Smooth muscle cell of the pulmonary artery (primary cell): ENCODE measurements at places on chromosomes 2 and 18. TPM values are rescaled to one million over a fixed set of nuclear protein-coding genes. Genes with fewer than 3 reads are reported as not detected.

Gene KLHL30
- 5.2 and 11.7 TPM in 2 replicates for total RNA-seq

Gene PRKAG3
- total RNA-seq: 0.10 and 0.52 TPM in 2 replicates

Gene EIPR1
- 22.0 and 25.1 TPM in 2 replicates for total RNA-seq

Gene PLGLB1
- 0.33 and 0.40 TPM in 2 replicates for total RNA-seq

Gene DNAH7
- total RNA-seq: 0.46 and 3.1 TPM in 2 replicates

Gene COBLL1
- 13.3 and 16.1 TPM in 2 replicates for total RNA-seq

Gene FOXD4L1
- 0.13 and 0.17 TPM in 2 replicates for total RNA-seq

Gene SLC19A3
- 0.36 and 0.78 TPM in 2 replicates for total RNA-seq
